NCI-H1436 (cell line): ENCODE measurements at places on chromosomes 2 and 18.

DNA sequence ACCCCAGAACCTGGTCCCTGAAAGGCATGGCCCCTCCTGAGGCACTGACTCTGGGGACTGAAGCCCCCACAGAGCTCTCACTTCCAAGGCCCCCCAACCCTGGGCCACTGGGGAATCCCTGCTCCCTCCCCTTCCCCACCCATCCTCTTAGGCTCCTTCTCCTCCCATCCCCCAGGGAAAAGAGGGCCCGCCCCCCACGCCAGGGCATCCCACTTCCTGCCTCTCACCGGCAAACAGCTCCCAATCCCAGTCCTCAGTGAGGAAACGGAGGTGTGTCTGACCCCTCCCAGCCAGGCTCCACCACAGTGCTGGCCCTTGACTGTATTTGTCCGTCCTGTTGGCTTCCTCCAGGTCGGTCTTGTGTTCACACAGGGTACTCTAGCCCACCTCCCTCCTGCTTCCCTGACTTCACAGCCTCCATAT lies 35.0 kb upstream of the PTMA start:
- DNase-seq, result no peak

GRCh38 chr2:160394153-160394552 lies 99.5 kb downstream of the RBMS1 start:
- no peak for DNase-seq

DNA sequence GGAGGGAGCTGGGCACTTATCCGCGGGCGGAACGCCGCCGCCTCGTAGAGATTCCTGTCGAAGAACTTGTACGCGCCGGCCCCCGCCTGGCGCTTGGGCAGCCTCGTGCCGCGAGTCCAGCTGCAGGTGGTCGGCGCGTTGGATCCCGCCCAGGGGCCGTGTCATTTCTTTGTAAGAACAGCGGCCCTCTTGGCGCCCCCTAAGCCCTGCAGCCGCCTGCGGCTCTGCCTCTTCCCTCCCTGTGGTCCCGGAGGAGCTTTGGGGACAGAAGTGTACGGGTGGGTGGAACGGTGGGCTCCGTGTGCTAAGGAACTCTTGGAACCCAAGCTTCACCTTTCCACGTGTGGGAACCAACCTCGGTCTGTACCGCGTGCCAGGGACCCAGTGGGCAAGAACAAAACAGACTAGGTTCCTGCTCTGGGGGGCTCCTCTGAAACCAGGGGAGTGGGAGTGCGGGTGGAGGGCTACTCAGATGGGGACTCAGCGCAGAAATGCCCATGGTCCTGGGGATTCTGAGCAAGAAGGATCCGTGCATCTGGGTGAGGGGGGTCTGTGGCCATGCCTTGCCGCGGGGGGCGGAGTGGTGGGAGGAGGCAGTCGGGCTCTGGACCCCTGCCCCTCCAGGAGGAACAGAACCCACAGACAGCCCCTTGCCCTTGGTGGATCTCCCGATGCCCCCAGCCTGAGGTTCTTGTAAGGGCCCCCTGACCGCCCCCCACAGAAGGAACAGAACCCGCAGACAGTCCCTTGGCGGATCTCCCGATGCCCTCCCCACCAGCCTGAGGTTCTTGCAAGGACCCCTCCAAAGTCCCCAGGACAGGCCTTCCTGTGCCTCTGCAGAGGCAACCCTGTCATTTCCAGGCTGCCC lies 1.5 kb downstream of the GPC1 start:
- DNase-seq, result no peak

GRCh38 chr2:64225491-64225890 lies 81.3 kb upstream of the PELI1 start:
- DNase-seq, result no peak

- no peak for DNase-seq
Measured at GRCh38 chr2:27664154-27664574, 475 bp downstream of the SLC4A1AP start.

DNA sequence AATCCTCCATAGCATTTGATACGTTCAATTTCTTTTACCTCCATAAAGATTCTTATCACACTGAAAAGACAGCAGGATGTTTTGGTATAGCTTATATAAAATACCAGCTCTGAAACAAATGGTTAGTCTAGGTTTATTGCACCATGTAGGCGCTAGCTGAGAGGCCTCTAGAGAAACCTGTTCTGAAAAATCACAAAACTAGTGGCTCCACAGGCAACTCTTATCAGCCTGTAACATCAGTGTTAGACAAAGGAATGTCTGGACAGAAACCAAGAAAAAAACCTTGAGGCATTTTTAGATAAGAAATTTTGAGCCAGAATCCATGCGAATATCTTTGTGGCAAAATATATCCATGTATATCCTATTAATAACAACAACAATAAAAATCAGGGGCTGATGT lies 440.4 kb upstream of the MAP2 start:
- DNase-seq, result no peak

DNA sequence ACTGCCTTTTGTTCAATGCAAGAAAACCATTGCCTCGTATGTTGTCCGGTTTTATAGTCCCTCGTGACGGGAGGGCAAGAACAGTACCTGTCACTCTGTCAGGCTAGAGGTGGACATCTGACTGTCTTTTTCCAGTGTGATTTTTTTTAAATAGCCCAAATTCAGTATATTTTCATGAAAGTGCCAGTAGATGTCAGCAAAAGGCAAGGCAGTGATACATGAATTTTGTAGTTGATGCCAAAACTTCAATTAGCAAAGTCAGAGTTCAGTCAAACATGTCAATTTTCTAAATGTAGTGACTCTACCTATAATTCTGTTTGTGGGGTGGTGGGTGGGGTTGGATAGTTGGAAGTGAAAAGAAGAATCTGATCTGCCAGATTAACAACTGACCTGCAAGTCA lies 296.0 kb upstream of the MC4R start:
- DNase-seq, result no peak

DNA sequence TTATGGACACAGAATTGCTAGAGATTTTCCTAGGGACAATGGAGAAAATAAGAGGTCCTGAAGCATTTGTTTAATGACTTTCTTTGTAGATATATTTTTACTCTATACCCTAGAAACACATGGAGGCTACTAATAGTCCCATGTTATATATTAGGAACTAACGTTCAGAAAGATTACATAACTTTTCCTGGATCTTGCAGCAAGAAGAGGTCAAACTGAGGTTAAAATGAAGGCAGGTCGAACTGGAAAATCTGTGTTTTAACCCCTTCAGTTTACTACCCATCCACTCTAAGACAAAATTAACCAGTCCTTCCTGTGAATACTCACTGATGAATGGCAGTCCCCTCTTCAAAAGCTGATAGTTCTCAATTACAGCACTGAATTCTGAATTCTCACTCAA lies 1415.8 kb upstream of the CELF4 start:
- DNase-seq, result no peak

DNA sequence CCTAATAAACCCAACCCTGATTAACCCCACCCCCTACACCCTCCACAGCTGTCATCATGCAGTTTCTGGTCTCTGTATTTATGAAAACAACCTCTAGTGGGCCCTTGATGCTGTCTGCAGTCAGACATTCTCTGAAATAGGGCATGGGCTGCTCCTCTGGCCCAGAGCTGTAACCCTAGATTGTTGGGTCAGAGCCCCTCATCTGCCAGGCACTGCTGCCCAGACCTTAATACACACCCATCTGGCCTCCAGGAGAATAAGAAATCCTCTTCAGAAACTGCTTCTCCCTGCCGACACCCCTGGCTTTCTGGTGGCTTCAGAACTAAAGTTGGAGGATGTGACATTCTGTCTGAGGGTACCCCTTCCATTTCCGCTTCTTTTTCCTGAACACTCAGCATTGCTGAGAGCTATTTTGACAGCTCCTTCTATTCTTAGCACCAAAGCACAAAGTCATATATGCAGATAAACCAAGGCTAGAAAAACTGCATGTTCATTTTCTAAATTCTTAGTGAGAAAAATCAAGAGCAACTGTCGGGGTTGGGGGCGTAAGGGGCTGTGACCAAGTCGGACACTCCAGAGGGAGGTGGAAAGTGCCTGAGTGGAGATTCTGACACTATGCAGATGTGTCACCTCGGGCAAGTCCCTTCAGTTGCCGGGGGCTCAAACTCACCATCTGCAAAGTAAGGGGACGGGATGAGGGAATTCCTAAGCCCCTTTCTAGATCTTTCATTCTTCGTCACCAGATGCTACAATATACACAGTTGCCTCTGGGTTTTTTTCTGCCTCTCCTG lies 28.7 kb downstream of the SRSF7 start:
- no peak for DNase-seq

- no peak for DNase-seq
Measured at GRCh38 chr2:238459081-238459629, 32.4 kb downstream of the ASB1 start.

- DNase-seq, result no peak
Measured at GRCh38 chr2:191206613-191207471, 38.4 kb upstream of the MYO1B start.

- no peak for DNase-seq
Measured at GRCh38 chr2:174568425-174568824, 29.2 kb downstream of the WIPF1 start.

DNA sequence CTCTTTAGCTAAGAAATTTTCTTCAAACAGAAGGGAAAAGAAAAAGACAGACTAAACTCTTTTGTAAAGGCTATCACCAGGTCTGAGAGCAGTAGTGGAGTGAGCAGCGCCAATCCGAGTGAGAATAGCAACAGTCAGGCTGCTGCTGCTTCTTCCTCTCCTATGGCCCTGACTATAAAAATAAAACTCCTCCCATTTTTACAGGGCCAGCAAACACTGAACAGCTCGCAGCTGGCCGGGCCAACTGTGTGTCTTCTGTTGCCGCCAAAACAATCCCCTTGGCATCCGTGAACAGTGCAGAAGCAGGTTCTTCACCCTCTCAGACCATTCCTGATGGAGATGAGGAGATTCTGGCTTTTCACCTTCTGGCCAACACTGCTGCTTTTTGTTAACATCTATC lies 124.5 kb downstream of the CNTNAP5 start:
- DNase-seq, result no peak

DNA sequence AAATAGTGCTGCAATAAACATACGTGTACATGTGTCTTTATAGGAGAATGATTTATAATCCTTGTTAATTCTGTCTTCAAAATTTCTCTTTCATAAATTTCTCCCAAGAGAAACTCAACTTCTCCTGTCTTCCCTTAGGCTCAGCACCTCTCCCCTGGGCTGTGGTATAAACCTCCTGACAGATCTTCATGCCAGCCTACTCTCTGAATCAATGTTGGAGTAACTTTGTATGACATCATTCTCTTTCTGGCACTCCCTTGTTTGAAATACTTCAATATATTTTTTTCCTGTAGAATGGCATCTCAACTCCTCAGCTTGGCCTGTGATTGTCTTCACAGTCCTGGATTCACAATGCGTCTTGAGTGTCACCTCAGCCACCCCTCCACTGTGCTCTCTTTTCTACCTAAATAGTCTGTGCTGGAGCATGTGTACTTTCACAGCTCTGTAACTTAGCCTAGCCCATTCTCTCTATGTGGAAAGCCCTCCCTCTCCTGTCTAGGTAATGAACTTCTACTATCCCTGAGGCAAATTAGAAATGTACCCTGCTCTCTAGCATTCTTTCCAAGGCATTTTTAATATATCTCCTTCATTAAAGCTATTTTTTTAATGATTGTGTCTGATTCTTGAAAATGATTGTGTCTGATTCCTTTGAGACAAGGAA lies 649.9 kb upstream of the FANCL start:
- DNase-seq, result no peak

DNA sequence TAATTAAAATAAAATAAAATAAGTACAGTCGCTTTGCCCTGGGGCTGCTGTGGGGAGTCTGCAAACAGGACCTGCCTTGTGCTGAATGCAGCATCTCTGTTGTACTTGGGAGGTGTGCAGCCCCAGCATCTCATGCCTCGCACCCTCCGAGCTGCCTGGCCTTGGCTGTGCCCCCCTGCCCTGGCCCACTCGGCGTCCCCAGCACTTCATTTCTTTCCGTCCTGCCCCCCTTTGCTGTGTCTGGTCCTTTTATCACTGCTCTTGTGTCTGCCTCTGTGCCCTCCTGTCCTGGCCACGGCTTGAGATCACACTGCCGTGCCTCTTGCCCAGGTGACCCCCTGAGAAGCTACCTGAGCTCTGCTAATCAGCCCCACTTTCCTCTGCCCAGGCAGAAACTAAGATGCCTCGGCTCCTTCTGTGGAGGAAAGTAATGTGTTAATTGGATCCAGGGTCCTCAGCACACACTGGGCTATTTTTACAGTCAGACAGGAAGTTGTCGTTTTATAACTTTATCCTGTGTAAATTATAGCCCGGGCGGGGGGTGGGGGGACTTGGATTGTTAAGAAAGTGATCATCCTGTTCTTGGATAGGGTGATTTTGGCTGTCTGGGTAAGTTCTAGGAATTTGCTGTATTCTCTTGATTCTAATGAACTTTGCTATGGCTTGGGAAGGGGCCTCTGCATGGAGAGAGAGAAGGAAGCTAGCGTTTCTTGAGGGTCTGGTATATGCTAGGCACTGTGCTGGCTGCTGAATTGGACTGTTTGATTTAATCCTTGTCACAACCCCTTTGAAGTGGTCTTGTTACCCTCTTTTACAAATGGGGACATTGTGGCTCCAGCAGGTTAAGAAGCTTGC lies 69.4 kb downstream of the AGAP1 start:
- no peak for DNase-seq

DNA sequence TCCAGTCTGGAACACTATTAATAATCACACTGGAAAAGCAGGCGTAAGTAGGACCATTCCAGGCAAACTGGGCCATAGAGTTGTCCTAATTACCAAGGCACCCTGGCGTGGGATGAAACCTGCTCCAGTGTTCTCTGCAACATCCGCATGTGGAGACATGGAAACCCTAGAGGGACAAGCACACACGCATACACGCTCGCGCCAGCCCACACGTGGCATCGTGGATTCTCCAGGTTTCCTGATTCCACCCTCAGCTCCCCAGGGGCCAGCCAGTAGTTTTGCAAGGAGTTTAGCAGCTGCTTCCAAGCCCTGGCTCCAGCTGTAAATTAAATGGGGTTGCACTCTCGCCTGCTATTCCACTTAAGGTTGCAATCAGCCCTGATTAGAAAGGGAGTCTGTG lies 127.7 kb downstream of the DYSF start:
- no peak for DNase-seq

DNA sequence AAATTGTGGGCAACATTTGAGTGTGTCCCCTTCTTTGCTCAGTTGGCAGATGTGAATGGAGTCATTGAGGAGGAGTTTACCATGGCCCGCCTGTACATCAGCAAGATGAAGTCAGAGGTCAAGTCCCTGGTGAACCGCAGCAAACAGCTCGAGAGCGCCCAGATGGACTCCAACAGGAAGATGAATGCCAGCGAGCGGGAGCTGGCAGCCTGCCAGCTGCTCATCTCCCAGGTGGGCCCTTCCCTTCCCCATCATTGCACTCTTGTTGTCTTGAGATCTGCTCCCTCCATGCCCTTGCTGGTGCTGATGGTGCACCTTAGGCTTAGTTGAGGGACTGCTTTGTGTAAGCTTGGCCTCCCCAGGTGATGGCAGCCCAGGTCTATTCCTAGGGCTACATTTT lies 47.5 kb upstream of the LYPD6B start:
- no peak for DNase-seq

- DNase-seq, result no peak
Measured at GRCh38 chr2:20291846-20292408, 58.7 kb downstream of the PUM2 start.
